ENCODE measurements at places on chromosomes 4 and X.

DNA sequence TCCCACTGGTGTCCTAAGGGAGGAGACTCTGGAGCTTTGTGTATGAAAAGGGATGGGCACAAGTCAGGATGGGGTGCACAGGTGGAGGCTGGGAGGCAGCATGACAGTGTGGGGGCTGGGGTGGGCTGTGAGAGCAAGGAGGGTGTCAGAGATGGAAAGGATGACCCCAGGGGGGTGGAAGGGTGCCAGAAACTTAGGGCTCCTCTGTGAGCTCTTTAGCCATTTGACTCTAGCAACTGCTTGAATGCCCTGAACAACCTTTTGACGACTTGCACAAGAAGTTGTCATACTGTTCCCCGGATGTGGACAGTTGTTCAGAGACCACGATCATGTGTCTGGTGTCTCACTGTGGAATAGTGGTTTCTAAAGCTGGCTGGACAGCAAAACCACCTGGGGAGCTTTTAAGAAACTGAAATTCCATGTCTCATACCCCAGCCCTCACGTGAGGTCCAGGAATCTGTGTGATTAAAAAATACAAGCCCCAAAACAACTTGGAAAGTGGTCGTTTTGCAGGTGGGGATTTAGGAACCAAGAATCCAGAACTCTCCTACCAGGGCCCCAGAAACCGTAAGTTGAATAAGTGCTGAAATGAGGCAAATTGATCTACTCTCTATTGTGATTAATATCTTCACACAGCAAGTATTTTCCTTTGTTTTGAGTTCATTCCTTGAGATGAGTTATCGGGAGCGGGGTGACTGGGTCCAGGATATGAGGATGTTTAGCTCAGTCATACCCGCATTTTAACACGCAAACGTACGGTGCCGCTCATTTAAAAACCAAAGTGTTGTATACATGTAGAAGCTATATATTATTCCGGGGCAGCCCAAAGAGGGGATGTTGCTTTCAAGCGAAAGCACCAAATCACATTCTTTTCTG is 3.4 kb downstream of the RHOH start:
- no peak for DNase-seq

- DNase-seq, result no peak
These were observed 68.4 kb upstream of the RELL1 start for GRCh38 chr4:37754410-37755185.

DNA sequence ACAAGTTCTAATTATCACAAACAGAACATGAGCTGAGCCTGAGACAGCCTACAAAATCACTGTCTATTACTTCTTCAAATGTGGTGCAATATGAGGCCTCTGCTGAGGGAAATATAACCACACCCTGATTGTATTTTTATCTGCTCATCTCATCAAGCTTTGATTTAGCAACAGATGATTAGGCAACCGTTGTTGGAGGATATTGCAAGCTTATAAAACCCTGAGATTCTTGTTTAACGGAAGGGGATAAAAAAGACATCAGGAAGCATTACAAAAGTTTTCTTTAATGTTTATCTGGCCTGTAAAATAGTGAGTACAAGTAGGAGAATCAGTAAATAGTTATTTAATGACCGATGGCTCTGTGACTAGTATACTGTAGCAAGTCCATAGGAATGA is 108.5 kb downstream of the ZNF330 start:
- no peak for DNase-seq

DNA sequence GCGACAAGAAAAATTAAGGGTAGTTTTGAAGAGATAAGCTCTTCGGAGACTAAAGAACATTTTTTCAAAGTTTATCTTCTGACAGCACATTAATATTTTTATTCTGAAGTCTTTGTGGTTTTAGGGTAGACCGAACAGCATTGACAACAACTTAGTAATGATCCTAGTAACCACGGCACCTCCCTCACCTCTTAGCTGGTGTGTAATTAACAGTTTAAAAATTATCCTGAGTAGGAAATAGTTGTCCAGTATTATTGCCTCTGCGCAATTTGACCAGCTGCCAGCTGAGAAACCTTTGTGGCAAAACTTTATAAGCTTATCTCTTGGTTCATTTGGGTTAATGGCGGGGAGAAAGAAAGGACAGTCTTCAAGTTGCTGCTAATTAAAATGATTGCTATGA is 213.6 kb downstream of the CBLL2 start:
- no peak for DNase-seq

DNA sequence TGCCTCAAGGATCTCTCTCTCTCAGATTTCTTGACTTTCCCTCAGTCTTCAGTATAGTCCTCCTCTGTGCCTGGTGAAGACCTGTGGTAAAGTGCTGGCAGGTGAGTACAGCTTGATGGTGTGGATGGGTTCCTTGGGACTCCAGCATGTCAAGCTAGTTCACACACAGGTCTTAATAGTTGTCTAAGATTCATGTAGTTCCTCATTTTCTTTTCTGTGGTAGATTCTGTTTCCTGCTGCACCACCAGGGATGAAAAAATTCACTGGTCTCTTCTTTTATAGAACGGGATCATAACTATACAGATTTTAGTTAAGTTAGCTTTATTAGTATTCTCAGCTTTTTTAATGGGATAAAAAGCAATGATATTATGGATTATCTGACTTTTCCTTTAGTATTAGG is 32.5 kb upstream of the PAQR3 start:
- DNase-seq, result no peak

- no peak for DNase-seq
These were observed 2.5 kb upstream of the PDGFRA start for GRCh38 chr4:54226404-54227255.

DNA sequence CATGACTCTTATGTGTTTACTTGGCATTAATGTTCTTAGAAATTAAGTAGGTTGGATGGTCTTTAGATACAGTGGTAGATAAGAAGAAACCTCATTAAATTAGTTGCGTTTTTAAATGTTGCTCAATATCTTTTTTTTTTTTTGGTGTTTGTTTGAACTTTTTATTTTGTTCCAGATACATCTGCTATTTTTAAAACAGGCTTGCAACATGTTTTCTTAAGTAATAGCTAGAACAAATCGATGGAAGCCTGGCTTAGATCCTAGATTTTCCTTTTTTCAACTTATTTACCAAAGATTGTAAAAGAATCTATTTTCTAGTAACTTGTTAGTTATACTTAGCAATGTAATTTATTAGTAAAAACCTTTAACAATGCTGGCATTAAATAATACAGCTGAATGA is 9.3 kb downstream of the CNKSR2 start:
- DNase-seq, result no peak
